ENCODE measurements at places on chromosomes 5 and 9. TPM values are rescaled to one million over a fixed set of nuclear protein-coding genes. Genes with fewer than 3 reads are reported as not detected.

DNA sequence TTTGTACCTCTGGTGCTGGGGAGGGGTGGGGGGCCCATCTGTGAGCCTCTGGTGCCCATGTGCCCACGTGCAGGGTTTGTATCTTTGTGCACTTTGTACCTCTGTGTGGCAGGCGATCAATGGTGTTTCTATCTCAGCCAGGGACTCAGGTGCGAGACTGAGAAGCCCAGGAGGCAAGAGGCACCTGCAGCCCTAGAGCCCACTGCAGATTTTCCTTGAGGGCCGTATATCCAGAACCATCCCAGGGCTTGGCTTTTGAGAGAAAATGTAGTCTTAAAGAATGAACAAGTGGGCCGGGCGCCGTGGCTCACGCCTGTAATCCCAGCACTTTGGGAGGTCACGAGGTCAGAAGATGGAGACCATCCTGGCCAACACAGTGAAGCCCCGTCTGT, 52.2 kb upstream of the KCNMB1 start:
- no peaks in the 10 kb centered on the region for H3K4me1 ChIP-seq
- H3K27ac ChIP-seq: no peak overlapping the region

HTR1A gene
- not detected for total RNA-seq

FEM1C gene
- 13.9 TPM for total RNA-seq

- H3K4me1 ChIP-seq: no peaks in the 10 kb centered on the region
- DNase-seq: no peak
- H3K27me3 ChIP-seq: no peaks in the 10 kb centered on the region
- H3K27ac ChIP-seq: no peak overlapping the region
Observed at GRCh38 chr5:34707451-34708107, 51.5 kb downstream of the RAI14 start.

DNA sequence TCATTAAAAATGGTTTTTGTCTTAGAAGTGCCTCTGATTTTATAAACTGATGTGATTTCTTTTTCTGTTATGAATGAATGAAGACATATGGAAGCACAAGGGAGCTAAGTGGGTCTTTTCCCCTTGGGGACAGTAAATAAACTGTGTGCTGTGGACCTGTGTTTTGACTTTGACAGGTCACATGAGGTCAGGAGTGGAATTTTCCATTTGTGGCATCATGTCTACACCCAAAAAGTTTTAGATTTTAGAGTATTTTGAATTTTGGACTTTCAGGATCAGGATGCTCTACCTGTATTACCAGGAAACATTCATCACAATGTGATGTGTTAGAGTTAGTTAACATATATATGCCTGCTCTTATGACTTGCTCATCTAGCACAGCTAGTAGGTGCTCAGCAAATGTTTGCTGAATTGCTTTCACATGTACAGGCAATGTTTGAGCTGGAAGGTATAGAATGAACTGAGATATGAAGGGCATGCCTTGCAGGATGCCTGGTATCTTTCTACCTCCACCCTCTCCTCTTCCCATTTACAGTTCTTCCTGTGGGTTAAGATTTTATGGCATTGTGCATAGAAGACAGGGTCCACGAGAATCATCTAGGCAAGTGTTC, 73.2 kb upstream of the NR3C1 start:
- no peak for DNase-seq
- no peaks in the 10 kb centered on the region for H3K4me1 ChIP-seq
- no peaks in the 10 kb centered on the region for H3K27me3 ChIP-seq
- no peak overlapping the region for H3K27ac ChIP-seq
- no peaks in the 10 kb centered on the region for H3K36me3 ChIP-seq

- H3K36me3 ChIP-seq: peaks cover 29% of the 10 kb centered on the region
- peak overlapping the region; percentile 98 for H3K27ac ChIP-seq
- H3K4me3 ChIP-seq: peak overlapping the region; percentile 97
- peaks cover 3% of the 10 kb centered on the region for H3K27me3 ChIP-seq
- DNase-seq: peak; percentile 37
Observed at GRCh38 chr5:72848474-72849428, 32.3 kb downstream of the TNPO1 start.

ENTR1 gene
- total RNA-seq: 59.2 TPM

CA9 gene
- not detected for total RNA-seq

GDNF gene
- total RNA-seq: not detected

DNA sequence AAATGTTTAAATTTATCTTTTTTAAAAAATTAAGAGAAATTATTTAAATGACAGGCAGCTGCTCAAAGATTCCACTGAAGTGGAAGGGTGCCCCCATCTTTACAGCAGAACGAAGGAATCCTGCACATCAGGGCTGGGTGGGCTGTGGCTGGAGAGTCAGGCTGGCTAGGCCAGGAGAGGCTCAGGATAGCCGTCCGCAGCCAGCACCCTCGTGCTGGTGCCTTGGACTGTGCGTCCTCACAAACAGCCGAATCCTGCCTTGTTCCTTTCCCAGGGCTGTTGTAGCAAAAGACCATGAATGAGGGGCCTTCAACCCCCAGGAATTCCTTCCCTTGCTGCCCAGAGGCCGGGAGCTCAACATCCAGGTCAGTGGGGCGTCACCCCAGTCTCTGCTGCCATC, 64.6 kb upstream of the FCN1 start:
- no peak overlapping the region for H3K27ac ChIP-seq
- no peak overlapping the region for H3K4me3 ChIP-seq
- no peaks in the 10 kb centered on the region for H3K4me1 ChIP-seq
- H3K36me3 ChIP-seq: no peaks in the 10 kb centered on the region
- no peaks in the 10 kb centered on the region for H3K27me3 ChIP-seq

DNA sequence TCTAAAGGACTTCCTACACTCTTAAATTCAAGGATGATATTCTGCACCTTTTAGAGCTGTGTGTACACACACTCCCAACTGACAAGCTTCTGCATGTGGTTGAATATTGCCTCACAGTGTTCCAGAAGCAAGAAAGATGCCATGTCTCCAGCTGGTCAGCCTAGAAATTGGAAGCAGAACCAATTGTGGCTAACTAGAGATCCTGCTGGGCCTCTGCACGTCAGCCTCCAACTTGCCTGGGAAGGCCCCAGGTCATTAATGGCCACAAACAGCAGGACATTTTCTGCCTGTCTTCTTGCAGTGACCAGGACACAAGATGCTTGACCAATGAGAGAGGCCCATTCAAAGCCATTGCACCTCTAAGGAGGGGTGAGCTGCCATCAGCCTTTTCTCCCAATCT, 571.9 kb upstream of the BRINP1 start:
- H3K4me1 ChIP-seq: no peaks in the 10 kb centered on the region
- H3K27me3 ChIP-seq: no peaks in the 10 kb centered on the region

SGCD gene
- not detected for total RNA-seq

- H3K4me1 ChIP-seq: no peaks in the 10 kb centered on the region
- no peak for DNase-seq
- H3K27me3 ChIP-seq: no peaks in the 10 kb centered on the region
- H3K36me3 ChIP-seq: no peaks in the 10 kb centered on the region
- no peak overlapping the region for H3K4me3 ChIP-seq
Observed at GRCh38 chr5:61132559-61132958, 29.7 kb downstream of the SMIM15 start.

FIBCD1 gene
- total RNA-seq: not detected

- H3K27me3 ChIP-seq: peaks cover 42% of the 10 kb centered on the region
- H3K27ac ChIP-seq: peak overlapping the region; percentile 5
- H3K36me3 ChIP-seq: no peaks in the 10 kb centered on the region
- H3K4me1 ChIP-seq: peaks cover 26% of the 10 kb centered on the region
- H3K4me3 ChIP-seq: peak overlapping the region; percentile 59
- DNase-seq: peak; percentile 67
Observed at GRCh38 chr5:1004461-1005248, 3.9 kb upstream of the NKD2 start.

DNA sequence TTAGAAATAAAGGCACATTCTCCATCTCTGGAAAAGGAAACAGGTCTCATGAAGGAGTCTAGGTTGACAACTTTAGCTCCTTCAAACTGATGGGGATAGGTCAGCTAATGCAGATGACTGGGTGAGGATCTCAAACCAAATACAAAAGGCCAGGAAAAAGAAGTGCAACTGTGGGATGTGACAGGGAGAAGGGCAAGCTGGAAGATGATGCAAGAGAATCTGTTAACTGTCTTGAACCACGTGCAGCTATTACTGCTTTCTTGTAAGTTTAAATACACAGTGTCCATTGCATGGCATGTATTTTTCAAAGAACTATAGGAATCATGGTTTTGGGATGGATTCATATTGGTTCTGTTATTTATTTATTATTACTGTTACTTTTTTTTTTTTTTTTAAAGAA, 331.8 kb downstream of the NDUFS4 start:
- no peaks in the 10 kb centered on the region for H3K4me1 ChIP-seq
- H3K27me3 ChIP-seq: no peaks in the 10 kb centered on the region
- no peak overlapping the region for H3K4me3 ChIP-seq
- no peak overlapping the region for H3K27ac ChIP-seq

DNA sequence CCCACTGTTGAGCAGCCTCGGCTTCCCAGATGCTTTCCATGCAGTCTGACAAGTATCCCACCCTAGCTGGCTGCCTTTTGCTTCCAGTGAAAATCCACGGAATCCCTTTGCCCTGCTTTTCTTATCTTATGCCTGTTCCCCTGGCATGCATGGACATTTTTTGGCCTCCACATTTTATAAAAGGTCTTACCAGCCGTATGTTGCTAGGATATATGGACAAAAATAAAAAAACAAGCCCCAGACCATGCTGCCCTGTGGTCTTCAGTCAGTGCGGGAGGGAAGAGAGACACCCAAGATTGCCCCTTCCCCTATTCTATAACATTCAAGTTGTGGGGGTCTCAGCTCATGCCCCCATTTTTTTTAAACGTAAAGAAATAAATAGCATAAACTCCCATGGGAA, 129.6 kb downstream of the COL23A1 start:
- no peaks in the 10 kb centered on the region for H3K4me1 ChIP-seq
- H3K36me3 ChIP-seq: no peaks in the 10 kb centered on the region
- no peaks in the 10 kb centered on the region for H3K27me3 ChIP-seq
- no peak overlapping the region for H3K4me3 ChIP-seq
- H3K27ac ChIP-seq: no peak overlapping the region

DNA sequence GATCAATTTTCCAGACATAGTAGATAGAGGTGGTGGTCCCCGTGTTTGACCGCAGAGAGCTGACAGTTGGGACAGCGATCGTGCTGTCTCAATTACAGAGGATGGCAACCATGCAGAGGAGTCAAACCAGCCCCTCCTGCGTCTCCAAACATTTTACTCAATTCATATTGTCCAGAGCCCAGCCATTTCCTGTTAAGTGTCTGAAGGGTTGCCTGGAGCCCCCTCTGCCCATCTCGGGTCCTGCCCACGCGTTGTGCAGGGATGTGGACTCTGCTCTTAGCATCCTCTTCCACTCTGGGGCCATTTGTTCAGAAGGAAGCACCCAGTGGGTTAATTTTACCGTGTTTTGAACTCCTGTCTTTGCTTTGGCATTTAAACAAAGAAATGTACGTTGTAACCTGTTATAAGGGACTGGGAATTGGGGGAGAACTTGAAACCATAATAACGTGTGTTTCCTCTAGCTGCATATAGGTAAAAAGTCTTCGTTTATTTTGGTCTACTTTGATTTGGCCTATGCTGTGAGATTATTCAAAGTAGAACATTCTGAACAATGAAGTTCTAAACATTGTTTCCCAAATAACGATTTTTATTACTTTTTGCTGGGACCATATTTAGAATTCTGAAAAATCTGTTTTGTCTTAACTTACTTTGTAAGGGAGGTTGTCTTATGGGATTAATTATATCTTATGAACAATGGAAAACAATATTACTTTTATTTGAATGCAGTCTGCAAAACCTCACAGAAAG, 876 bp downstream of the EGFLAM start:
- peak overlapping the region; percentile 9 for H3K4me3 ChIP-seq
- peaks cover 2% of the 10 kb centered on the region for H3K4me1 ChIP-seq
- no peak for DNase-seq
- H3K27ac ChIP-seq: no peak overlapping the region

DNA sequence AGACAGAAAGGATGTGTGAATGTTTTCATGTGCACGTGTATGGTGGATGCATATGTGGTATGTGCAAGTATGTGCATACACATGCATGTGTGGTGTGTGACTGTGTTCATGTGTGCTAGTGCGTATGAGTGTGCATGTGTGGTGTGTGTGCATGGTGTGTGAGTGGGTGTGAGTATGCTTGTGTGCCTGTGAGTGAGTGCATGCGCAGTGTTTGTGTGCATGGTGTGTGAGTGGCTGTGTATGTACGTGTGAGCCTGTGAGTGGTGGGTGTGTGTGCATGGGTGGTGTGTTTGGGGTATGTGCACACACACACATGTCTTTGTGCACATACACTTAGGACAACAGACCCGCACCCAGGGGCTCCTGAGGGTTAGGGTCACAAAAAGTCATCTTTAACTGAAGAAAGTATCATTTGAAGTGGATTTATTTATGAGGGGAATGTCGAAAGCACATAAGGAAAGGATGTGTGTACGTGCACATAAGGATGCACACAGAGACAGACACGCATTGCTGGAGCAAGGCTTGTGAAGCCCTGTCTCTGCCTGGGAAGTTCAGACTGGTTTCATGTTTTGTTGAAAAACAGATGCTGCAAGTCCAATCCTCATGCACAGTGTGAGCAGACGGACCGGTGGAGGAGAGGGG, 237.0 kb downstream of the SYK start:
- DNase-seq: no peak
- H3K27me3 ChIP-seq: no peaks in the 10 kb centered on the region
- H3K27ac ChIP-seq: peak overlapping the region; percentile 1

- no peak for DNase-seq
- H3K36me3 ChIP-seq: peaks cover 43% of the 10 kb centered on the region
- peaks cover 30% of the 10 kb centered on the region for H3K4me1 ChIP-seq
- no peak overlapping the region for H3K4me3 ChIP-seq
Observed at GRCh38 chr9:33130961-33131789, 36.0 kb downstream of the B4GALT1 start.

PTGS1 gene
- not detected for total RNA-seq

GRCh38 chr5:133811168-133811567, 157.3 kb downstream of the C5orf15 start:
- H3K27me3 ChIP-seq: peaks cover 20% of the 10 kb centered on the region
- no peaks in the 10 kb centered on the region for H3K36me3 ChIP-seq
- no peak overlapping the region for H3K27ac ChIP-seq
- peaks cover 5% of the 10 kb centered on the region for H3K4me1 ChIP-seq

DNA sequence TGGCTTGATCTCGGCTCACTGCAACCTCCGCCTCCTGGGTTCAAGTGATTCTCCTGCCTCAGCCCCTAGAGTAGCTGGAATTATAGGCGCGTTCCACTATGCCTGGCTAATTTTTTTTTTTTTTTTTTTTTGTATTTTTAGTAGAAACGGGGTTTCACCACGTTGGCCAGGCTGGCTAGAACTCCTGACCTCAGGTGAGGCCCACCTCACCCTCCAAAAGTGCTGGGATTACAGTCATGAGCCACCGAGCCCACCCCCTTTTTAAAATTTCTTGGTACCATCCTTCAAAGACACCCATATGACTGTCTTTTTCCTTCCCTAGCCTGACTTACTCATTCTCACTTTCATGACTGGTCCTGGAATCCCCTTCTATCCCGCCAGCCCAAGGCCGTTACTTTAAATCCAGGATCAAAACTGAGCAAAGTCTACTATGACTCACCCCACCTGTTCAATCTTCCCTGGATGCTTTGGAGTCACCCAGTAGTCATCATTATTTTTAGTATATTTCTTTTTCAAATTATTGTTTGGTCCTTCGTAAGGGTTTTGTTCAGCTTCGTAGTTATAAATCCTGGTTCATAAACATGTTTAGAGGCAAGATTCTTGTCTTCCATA, 1.2 kb upstream of the TBCA start:
- no peak for DNase-seq
- no peak overlapping the region for H3K27ac ChIP-seq
- no peak overlapping the region for H3K4me3 ChIP-seq
- H3K27me3 ChIP-seq: no peaks in the 10 kb centered on the region

ADAMTS2 gene
- total RNA-seq: not detected

Data from activated CD4-positive, alpha-beta T cell treated with anti-CD3 and anti-CD28 coated beads, Interleukin-2, amount 10 ng/mL, durations not matched to agents 7 days and 5 days (primary cell).